Effector memory CD4-positive, alpha-beta T cell (primary cell): ENCODE measurements at places on chromosomes 11 and 22.

DNA sequence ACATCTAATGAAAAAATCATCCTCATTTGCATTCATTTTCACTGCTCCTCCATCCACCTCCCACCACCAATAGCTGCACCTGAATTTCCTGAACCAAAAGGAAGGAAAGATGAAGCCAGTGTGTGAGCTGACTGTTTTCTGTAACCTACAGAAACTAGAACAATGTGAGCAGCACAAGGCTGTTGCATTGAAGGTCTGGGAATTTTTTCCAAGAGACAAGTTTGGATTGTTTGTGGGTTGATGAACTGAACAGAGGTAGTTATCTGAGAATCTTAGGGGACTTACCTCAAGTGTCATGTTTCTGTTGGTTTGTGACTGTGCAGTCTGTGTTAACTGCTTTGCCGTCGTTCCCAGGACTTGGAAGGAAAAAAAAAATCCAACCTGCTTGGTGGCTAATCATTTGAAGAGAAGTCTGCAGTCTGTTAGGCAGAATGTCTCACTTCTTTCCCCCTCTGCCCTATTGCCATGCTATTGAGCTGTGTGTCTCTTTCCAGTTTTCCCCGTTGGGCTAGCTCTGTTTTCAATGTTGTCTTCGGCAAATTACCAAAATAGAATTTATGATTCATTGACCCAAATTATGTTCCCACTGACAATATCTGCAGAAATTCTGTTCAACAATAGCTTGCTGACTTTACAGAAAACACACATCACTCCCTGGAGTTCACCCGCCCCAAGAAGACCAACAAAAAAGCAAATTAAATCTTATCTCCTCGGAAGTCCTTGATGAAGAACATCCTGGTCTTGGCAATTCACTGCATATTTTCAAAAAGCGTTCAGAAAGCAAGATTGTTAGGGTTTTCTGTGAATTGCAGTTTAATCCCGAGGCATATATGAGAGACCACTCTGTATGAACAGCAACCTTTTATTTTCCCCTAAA, 76.0 kb downstream of the SC5D start:
- no peak for DNase-seq

DNA sequence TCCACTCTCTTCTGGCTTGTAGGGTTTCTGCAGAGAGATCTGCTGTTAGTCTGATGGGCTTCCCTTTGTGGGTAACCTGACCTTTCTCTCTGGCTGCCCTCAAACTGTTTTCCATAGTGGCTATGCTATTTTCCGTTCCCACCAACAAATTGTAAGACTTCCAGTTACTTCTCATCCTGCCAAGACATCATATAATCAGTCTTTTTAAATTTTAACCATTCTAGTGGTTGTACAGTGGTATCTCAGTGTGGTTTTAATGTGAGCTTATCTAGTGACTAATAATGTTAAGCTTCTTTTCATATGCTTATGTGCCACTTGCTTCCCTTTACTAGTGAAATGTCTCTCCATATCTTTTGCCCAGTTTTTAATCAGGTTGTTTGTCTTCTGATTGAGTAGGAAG, 13.6 kb upstream of the TRIM29 start:
- no peak for DNase-seq

GRCh38 chr11:81700076-81700475, 1033.6 kb downstream of the FAM181B start:
- no peak for DNase-seq

GRCh38 chr11:68517121-68517741, 56.7 kb downstream of the PPP6R3 start:
- no peak for DNase-seq

DNA sequence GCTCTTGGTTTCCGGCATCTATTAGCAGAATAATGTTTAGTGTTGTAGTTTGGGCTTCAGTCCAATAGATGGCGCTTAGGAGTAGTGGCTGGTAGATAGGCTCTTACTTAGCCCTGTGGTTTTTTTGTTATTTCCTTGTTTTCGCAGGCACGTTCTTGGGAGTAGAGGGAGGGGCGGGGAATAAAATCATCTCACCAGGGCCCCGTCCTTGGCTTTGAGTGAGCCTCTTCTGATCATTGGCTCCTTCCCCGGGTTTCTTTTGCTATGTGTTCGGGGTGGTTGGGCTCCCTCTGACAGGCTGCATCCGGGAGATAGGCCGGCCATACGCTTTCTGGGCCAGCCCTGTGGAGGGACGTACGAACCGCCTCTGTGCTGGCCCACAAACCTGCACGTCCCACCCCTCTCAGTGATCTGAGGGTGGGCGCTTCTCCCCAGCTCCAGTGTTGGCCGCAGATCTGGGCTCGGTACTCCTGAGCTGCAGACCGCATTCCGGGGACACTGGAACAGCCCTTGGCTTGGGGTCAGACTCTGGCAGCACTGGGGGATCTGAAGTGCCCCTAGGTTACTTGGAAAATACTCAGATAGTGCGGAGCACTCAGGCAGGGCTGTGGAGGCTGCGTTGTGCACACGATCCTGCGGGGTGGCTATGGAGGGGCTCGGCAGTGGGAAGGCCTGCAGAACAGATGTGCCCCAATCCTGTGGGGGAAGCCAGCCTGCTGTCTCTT, 217.0 kb downstream of the DYNC2H1 start:
- no peak for DNase-seq

- no peak for DNase-seq
These were observed 26.8 kb downstream of the DIXDC1 start for GRCh38 chr11:111963931-111964340.

DNA sequence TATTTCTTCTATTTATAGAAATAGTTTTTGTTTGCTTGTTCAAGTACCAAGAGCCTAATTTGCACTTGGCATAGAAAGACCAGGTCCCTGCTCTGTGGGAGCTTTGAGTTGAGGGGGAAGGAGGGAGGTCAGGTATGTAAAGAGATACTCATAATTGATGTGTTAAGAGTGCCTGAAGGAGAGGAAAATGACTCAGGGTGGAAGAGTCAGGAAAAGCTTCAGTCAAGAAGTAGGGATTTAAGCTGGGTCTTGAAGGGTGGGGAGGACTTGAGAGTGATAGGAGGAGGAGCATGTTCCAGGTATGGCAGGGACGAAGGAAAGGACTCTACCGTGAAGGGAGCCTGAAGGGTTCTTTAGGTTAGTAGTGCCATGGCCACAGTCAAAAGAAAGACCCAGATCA, 9.0 kb downstream of the RBX1 start:
- DNase-seq = no peak
